ENCODE measurements at places on chromosomes 3 and 15. TPM values are rescaled to one million over a fixed set of nuclear protein-coding genes. Genes with fewer than 3 reads are reported as not detected.

The LSAMP gene
- 7.3 TPM for total RNA-seq

The CKMT1B gene
- 28.6 TPM for total RNA-seq

- no peak for DNase-seq
Observed at GRCh38 chr3:195411836-195412235, 31.0 kb downstream of the ACAP2 start.

DNA sequence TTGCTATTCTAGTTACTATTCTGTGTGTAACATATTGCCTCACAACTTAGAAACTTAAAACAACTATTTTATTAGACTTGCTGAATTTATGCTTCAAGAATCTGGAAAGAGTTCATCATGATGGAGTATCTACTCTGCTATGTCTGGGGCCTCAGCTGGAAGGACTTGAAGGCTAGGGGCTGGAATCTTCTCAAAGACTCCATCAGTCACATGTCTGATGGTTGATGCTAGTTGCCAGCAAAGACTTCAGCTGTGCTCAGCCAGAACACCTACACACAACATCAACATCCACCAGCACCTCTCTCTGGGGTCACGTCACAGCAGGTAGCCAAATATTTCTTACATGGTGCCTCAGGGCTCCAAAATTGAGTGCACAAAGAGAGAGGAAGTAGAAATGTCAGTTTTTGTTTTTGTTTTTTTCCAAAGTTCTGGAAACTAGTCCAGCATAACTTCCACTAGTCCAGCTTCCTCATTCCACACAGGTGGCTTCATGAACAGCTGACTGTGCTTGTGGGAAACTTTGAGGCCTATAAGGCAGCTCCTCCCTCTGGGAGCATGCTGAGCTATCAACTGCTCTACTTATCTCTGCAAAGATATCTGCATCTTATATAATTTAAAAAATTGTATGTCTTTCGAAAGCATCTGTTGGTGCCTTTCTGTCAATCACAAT lies 325.4 kb upstream of the AGTR1 start:
- DNase-seq: no peak

DNA sequence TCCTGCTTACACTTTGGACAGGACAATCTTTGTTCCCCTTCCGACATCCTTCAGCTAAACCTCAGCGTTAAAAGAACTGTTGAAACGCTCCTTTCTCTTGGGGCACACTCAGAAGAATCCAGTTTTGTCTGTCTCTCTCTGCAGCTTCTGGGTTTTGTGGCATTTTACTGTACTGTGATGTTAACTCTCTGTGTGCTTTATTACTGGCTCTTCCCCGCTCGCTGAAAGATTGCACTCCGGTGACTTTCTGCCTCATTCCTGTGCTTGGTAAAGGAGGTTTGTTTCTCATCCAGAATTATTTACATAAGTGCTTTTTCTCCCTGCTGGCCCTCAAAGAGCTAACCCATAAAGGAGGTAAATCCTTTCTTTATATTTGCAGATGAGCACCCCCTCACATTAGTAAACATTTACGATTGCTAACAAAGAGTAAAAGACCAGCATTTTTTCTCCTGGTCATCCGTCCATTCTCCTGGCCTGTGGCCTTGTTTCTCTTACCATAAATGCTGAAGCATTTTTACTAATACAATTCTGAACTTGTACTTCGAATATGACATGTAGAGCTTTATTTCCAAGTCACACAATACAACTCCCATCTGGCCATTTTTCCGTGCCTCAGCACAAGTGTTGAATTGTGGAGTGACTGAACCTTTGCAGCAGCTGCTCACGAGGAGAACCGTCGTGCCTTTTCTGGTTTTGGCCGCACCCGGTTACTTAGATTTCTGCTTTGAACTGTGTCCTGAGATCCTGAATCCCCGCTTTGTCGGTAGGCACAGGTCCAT lies 69.3 kb upstream of the RPL35A start:
- no peak for DNase-seq

DNA sequence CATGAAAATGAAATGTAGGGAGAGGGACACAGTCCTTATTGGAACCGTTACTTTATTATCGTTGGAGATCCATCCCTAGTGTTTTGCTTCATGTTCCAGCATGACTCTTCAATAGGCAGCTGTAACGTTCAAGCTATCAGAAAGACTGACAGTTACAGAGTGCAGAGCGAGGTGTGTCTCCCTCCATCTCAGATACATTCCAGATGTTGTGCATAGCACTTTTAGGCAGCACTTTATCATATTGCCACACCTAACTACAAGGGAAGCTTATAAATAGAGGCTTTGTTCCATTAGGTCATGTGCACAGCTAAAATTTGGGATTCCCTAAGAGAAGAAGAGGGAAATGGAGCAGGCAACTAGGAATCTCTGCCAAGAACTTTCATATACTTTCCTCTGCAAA lies 1009.6 kb downstream of the ROBO2 start:
- DNase-seq: no peak

DNA sequence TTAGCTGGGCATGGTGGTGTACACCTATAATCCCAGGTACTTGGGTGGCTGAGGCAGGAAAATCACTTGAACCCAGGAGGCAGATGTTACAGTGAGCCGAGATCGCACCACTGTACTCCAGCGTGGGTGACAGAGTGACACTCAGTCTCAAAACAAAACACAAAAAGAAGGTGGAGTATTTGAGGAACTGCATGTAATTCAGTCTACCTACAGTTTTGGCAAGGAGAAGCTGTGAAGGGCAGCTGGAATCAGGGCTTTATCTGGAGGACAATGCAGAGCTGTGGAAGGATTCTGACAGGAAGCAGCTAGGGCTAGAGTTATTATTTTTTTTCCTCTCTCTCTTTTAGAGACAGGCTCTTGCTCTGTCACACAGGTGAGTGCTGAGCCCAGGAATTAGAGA lies 6.8 kb downstream of the H1-8 start:
- DNase-seq: no peak

All from ureter (tissue), 1 donor.